ENCODE measurements at places on chromosomes 1 and 21. TPM values are rescaled to one million over a fixed set of nuclear protein-coding genes. Genes with fewer than 3 reads are reported as not detected.

- no peak for DNase-seq
These were observed 15.2 kb downstream of the PM20D1 start for GRCh38 chr1:205834751-205835150.

- DNase-seq, result no peak
These were observed 9.4 kb downstream of the KDM5B start for GRCh38 chr1:202798792-202799331.

GRCh38 chr1:30317921-30318320 lies 405.5 kb downstream of the MATN1 start:
- DNase-seq, result peak; percentile 87

DNA sequence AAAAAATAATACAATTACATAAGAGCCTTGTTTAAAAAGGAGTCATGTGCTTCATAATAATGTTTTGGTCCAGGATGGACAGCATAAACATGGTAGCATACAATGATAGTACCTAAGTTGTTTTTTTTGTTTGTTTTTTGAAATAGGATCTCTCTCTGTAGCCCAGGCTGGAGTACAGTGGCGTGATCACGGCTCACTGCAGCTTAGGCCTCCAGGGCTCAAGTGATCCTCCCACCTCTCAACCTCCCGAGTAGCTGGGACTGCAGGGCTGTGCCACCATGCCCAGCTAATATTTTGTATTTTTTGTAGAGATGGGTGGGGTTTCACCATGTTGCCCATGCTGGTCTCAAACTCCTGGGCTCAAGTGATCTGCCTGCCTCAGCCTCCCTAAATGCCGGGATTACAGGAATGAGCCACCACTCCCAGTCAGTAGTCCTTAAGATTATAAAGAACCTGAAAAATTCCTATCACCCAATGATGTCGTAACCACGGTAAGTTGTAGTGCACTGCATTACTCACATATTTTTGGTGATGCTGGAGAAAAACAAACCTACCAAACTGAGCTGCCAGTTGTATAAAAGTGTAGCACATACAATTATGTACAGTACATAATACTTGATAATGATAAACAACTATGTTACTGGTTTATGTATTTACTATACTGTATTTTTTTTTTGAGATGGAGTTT lies 22.4 kb upstream of the RCOR3 start:
- no peak for DNase-seq

DNA sequence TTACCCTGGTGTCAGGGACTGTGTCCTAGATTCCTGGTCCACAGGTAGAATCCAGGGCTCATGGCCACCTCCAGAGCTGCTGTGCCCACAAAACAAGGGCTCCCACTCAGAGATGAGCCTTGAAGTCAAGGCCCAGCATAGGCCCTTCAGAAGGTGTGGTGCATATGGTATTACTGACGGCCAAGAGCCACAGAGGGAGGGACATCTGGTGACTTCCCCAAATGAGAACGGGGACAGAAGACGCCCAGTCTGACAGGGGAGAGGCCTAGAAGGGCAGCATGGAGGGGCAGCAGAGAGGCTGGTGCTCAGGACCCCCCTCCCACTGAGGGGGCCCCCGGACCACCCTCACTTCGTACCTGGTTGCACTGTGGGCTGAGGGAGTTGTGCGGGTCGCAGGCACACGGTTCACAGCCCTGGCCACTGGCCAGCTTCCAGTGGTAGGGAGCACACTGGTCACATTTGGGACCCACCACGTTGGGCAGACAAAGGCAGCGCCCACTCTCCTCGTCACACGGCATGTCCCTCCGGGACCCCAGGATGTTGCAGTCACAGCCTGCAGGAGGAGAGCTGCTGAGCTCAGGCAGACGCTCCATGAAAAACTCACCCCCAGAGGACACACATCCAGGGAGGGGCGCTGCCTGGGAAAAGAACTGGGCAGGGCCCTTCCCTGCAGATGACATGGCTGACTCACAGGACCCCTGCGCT lies 25.0 kb downstream of the LAMB3 start:
- no peak for DNase-seq

DNA sequence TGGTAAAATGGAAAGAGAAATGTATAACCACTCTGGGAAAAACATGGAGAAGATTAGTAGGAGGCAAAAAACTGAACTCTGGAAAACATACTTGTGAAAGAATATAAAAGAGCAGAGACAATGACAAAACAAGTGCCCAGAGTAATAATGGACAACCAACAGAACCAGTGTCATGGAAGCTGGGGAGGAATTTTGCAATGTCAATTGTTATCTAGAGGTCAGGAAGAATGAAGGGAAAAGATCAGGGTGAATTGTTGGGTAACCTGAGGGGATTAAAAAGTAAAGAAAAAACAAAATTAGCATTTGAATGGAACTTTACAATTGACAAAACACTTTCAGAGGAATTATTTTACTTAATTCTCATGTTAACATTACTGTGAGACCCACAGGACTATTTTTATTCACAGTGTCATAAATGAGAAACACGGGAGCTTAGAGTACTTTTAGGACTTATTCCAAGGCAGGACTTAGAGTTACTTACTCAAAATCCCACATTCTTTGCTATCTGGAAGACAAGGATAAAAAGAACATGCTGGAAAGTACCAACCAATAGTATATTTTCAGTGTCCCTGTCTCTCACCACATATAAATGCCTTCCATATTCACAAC lies 19.5 kb downstream of the JAM2 start:
- no peak for DNase-seq

DNA sequence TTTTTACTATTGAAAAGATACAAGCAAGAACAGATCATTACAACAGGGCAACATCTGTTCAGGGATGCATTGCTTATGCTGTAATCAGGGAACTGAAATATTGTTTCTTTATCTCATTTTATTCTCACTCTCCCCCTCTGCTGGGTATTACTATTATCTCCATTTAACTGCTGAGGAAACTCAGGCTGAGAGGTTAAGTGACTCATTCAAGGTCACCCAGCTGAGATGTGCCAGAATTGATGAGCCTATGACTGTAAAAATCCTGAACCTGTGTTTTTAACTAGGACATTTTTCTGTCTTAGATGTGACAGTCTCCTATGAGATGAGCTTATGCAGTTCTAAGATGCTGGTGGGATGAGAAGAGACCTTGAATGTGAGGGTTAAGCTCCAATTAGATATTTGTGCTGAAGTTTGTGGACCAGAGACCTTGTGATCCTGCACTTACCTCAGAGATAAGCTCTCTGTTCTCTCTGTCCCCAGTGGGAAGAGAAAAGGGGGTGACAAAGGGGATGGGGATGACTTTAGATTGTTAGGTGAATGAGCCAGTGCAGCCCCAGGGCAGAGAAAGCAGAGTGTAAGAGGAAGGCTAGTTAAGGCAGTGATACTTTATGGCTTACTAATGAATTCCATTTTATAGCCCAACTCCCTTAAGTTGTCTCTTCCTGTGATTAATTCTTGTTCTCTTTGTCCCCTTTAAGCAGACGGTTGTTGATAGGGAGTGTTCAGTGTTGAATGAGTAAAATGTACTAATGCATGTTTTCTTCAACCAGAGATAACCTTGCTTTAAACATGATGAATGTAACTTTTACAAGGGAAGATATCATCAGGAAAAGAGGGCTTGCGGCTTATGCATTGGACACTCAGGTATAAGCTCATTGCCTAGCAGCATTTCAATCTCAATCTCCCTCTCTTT lies 111.4 kb downstream of the HLX start:
- no peak for DNase-seq

- no peak for DNase-seq
These were observed 41.5 kb downstream of the MTF2 start for GRCh38 chr1:93120614-93121013.

Gene PBXIP1
- total RNA-seq, result 43.5 TPM

Gene LCA5L
- total RNA-seq, result 0.55 TPM

Gene TAF5L
- 24.8 TPM for total RNA-seq

Gene LRRC7
- total RNA-seq, result 0.03 TPM

Gene EVI5
- total RNA-seq, result 44.4 TPM
